T-helper 2 cell (primary cell): ENCODE measurements at places on chromosomes 7 and 10.

DNA sequence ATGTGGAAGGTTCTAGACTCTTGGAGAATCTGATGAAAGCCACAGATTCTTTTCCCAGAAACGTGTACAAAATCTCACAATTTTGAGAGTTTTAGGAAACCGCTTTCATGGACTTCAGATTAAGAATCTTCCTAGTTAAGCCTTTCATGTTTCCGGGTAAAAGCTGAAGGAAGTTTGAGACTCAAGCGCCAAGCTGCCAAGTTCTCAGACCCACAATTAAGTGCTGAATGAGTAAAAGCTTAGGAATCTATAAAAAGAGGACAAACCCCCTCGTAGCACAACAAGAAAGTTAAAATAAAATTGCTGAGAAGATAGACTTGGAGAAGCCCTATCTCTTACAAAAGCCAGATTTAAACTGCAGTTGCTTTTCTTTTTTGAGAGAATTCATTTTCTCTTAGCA, 99.6 kb downstream of the ST8SIA6 start:
- no peak for DNase-seq

DNA sequence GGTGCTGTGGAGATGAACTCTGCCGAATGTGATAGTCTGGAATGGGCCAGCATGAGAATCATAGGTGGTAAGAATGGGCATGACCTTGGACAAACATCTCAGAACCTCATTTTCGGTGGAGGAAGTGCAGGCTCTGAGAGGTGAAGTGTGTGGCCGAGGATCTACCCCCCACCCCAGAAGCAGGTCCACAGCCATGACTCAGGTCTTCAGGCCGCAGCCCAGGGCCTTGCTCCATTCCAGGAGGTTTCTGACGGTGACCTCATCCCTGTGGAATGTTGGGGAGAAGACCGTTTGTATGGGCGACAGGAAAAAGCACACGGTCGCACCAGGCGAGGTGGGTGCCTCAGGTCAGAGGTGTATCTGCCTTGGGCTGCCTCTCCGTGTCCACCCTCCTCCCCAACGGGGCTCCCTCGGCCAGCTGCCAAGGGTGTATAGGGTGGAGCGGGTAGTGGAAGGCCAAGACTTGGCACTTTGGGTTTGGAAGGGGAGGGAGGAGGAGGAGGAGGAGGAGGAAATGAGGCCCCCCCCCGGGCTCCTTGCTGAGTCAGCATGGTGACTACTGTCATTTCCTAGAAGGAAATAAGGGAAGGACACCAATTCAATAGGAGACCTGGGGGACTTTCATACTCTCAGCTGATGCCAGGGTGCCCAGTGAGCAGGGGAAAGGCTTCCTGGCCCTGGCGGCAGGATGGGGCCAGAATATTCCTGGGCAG, 168.0 kb upstream of the RHEB start:
- DNase-seq, result no peak

- no peak for DNase-seq
These were observed 44.1 kb upstream of the TARP start for GRCh38 chr7:38317515-38317914.

DNA sequence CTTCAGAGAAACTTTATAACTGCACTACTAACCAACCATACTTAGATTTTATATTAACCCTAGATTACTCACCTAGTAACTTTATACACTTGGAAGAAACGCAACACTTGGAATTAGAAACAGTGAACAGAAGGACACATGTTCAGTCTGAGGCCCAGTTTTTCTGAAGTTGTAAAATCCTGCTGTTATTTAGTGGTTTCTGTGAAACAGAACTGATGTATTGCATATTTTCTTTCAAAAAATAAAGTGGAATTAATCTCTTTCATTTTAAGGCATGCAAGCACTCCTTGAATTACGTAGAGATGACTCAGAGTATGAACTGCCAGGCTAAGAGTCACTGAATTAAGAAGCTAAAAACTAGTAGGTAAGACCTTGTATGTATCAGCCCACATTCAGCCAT, 215.8 kb downstream of the SKAP2 start:
- no peak for DNase-seq

GRCh38 chr10:77581738-77582137, 55.9 kb downstream of the KCNMA1 start:
- DNase-seq, result no peak

DNA sequence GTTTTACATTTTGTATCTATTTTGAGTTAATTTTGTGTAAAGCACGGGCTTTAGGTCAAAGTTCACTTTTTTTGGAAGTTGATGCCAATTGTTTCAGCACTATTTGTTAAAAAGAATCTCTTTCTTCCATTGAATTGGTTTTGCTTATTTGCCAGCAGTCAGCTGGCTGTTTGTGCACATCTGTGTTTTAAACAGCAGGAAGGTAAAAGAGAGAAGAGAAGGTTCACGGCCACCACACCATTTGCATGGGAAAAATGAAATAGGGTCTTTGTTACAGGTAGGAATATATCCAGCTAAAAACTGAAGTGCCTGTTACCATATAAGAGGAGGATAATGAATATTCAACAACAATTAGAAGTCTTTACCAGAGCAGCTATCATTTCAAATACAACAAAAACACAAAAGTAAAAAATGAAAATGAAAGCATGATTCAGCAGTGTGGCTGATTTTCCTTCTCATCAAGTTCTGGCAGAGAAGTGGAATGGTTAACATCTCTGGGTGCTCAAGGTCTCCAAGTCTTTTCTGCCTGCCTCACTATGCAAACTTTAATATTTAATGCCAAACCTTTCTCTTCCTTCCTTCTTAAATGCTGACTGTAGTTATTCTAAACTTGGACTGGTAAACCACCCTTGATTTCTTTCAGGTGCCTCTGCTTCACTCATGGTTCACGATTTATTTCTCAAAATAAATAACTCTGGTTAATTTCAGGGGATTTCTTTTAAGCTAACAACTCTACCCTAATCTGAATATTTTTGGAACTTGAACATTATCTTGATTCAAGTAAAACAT, 841.5 kb downstream of the GRM8 start:
- no peak for DNase-seq

- DNase-seq, result no peak
These were observed 197.1 kb downstream of the SORCS1 start for GRCh38 chr10:106967452-106967851.

GRCh38 chr7:150814328-150815001, 13.9 kb downstream of the TMEM176A start:
- no peak for DNase-seq

- DNase-seq, result no peak
These were observed 82.7 kb downstream of the CPXM2 start for GRCh38 chr10:123808906-123809305.

GRCh38 chr7:778968-779451, 51.9 kb upstream of the PRKAR1B start:
- no peak for DNase-seq

DNA sequence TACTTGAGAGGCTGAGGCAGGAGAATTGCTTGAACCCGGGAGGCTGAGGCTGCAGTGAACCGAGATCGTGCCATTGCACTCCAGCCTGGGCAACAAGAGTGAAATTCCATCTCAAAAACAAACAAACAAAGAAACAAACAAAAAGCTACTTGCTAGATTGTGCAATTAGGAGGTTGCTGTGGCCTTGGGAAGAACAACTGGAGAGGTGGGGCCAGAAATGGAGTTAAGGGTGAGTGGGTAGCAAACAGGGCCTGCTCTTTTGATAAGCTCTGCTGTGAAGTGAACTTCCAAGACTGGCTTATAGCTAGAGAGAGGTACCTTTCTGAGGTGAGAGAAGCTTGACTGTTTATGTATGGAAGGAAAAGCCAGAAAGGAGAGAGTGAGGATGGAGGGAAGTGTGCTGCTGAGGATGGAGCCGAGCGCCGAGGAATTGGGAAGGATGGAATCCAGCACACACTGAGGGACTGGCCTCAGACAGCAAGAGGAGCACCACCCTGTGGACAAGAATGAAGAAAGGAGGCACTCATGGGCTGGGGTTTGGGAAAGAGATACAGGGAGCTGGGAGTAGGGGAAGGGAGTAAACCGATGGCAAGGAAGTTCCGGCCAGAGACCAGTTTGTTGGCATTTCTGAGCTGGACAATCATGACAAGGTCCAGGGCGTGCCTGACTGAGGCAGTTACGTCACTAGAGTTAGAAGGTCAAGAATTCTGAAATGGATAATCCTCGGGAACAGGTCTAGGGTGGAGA, 7.0 kb upstream of the RPEL1 start:
- no peak for DNase-seq

GRCh38 chr10:43227911-43228782, 38.7 kb downstream of the RASGEF1A start:
- no peak for DNase-seq

DNA sequence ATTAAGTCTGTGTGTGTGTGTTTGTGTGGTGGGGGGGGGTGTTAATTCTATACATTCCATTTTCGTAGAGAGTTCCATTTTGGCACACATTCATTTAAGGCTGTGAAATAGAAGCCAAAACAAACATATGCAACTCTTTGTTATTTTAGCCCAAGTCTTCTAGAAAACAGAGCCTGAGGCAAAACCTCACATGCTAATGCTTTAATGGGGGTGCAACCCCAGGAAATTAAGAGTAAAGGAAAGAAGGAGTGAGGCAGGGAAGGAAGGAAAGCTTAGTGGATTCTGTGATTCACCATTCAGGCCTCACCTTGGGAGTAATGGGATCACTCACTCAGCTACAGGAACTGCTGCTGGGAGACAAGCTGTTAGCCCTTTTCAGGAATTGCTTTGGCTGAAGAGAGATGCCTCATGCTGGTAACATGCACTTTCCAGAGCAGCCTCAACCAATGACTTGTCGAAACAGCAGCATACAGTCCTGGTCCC, 73.0 kb upstream of the CTTNBP2 start:
- DNase-seq, result no peak

GRCh38 chr10:59626523-59626869, 83.2 kb downstream of the SLC16A9 start:
- DNase-seq, result no peak

DNA sequence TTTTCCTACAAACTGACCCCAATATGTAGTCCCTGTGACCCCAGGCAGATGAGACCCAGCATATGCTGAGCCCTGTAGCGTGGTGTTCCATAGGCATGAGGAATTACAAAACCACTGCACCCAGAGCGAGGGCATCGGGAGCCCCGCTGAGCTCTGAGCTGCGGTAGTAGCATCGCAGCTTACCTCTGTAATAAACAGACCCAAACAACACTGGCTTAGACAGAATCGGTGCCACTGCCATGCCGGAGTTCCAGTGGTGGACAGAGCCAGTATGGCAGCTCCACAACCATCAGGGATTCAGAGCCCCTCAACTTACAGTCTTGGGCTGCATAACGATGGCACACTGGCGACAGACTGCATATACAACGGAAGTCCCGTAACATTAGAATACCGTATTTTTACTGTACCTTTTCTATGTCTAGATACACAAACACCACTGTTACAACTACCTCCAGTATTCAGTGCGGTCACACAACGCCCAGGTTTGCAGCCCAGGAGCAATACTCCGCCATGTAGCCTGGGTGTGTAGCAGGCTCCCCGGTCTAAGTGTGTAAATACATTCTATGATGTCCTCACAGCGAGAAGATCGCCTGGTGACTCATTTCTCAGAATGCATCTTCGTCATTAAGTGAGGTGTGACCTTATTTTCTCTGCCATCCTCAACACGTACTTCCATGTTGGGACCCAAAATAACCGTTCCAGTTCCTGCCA, 68.8 kb downstream of the PROSER2 start:
- DNase-seq, result no peak

- DNase-seq, result no peak
These were observed 398.9 kb upstream of the GALNT17 start for GRCh38 chr7:70733090-70733489.

DNA sequence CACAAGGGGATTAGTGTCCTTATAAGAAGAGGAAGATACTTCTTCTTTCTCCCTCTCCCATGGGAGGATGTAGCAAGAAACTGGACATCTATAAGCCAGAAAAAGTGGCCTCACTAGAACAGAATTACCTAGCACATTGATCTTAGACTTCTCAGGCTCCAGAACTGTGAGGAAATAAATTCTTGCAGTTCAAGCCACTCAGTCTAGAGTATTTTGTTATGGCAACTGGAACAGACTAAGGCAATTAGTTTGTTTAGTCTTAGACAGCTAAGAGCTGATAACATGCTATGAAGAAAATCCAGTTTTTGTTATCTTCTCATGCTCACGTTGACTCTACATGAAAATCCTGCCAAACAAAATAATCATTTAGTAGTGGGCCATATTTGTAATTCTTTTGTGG, 627.6 kb upstream of the PHF14 start:
- no peak for DNase-seq

GRCh38 chr10:52019077-52019555, 295.0 kb upstream of the DKK1 start:
- DNase-seq, result no peak

DNA sequence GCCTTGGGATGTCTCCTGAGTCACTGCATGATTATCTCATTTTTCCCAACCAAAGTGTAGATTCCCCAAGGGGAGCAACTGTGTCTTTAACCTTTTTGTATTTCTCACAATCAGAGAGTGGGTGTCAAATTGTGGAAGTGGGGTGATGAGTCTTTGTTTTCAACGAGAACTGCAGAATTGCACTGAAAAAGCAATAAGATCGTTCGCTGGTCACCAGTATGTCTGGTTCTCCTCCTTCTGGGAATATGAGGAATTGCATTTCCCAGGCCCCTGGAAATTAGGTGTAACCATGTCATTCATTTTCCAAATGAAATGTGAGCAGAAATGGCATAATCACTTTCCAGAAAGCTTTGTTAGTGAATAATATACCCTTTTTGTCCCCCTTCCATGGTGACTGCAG, 326.9 kb downstream of the GPAM start:
- no peak for DNase-seq

GRCh38 chr7:133190650-133191049, 62.2 kb upstream of the EXOC4 start:
- DNase-seq, result no peak

- no peak for DNase-seq
These were observed 6.4 kb upstream of the RALA start for GRCh38 chr7:39617005-39617404.

- DNase-seq, result no peak
These were observed 4.6 kb downstream of the PDIA4 start for GRCh38 chr7:149023662-149024061.
